Esophagus muscularis mucosa (tissue), 4 donors: ENCODE measurements at places on chromosomes 5 and 9. TPM values are rescaled to one million over a fixed set of nuclear protein-coding genes. Genes with fewer than 3 reads are reported as not detected.

DNA sequence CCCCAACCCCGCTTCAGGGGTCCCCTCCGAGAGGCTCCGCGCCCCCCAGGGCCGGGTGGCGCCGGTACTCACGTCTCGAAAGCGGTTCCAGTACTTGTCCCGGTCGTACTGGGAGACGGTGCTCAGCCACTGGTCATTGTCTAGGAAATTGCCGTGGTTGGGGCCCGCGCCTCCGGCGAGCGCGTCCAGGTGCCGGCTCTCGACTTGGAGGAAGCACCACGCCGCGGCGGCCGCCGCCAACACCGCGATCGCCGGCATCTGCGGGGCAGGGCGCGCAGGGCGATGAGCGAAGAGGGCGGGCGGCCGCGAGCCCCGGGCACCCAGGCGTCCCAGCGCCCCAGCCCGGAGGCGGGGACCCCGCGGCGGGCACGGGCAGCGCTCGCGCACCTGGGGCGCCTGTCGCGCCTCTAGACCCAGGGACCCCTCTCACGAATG is 808 bp downstream of the SPOCK1 start:
- no peaks in the 10 kb centered on the region for H3K36me3 ChIP-seq
- H3K27ac ChIP-seq: no peak overlapping the region
- peaks cover 4% of the 10 kb centered on the region for H3K4me1 ChIP-seq
- peak; percentile 84 for DNase-seq
- peaks cover 13% of the 10 kb centered on the region for H3K27me3 ChIP-seq

DNA sequence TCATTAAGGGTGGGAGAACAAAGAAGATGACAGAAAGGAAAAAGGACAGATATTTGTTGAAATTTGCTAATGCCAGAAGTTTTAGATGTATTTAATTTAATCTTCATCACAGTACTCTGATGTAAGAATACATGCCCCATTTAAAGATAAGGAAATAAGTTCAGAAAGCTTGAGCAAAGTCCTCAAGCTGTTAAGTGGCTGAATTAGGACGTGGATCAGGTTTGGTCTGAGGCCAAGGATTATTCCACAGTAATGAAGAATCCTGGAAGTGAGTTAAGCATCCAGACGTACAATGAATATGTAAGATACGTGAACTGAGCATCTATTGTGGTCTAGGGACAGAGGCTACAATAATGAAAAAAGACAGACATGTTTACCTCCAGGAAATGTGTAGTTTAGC is 671.3 kb downstream of the PRELID2 start:
- no peaks in the 10 kb centered on the region for H3K27me3 ChIP-seq
- no peaks in the 10 kb centered on the region for H3K4me1 ChIP-seq
- no peak for DNase-seq
- no peaks in the 10 kb centered on the region for H3K36me3 ChIP-seq

- peaks cover 4% of the 10 kb centered on the region for H3K4me1 ChIP-seq
- no peak overlapping the region for H3K4me3 ChIP-seq
- no peaks in the 10 kb centered on the region for H3K27me3 ChIP-seq
- H3K27ac ChIP-seq: no peak overlapping the region
Observed at GRCh38 chr5:169440107-169440705, 139.3 kb upstream of the SLIT3 start.

DNA sequence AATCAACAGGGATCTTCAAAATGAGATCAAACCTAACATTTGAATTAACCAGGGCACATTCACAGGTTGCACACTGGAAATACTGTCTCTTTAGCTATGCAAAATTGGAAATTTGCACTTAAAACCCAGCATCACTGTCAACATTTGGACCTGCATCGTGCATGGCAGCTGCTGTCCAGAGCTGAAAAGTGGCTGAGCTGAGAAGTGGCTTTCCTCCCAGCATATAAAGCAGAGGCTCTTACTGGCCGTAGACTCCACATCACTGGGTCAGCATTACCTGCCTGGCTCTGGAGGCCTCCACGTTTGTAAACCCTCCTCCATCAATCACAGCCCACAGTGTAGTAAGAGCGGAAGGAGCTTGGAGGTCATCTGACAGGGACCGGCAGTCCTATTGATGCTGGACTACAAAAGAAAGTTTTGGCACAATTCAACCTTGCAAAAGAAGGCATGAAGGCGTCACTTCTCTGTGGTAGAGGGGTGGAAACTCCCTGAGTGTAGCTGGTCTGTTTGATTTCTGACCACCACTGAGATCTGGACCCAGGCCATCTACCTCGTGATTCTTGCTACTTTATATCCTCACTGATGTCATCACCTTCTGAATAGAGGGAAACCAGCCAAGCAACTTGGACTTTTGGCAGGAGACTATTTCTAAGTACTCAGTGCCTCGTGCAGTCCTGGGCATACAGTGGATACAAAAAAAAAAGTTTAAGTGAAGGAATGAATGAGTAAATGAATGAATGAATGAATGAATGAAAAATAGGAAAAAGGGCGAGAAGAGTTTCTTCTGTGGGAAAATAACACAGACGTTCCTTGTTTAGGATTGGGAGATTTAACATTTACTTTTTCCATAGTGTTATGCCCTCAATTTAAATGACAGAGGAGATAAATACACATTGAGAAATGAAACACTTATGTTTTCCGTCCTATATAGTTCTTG is 14.8 kb downstream of the RASEF start:
- H3K27me3 ChIP-seq: no peaks in the 10 kb centered on the region
- H3K4me3 ChIP-seq: no peak overlapping the region

- H3K4me3 ChIP-seq: no peak overlapping the region
- H3K4me1 ChIP-seq: peaks cover 13% of the 10 kb centered on the region
- H3K27me3 ChIP-seq: no peaks in the 10 kb centered on the region
- H3K36me3 ChIP-seq: peaks cover 6% of the 10 kb centered on the region
- no peak overlapping the region for H3K27ac ChIP-seq
Observed at GRCh38 chr9:126965541-126966428, 51.2 kb downstream of the RALGPS1 start.

GRCh38 chr5:14491015-14491915 is 90.3 kb upstream of the OTULINL start:
- H3K4me1 ChIP-seq: peaks cover 15% of the 10 kb centered on the region
- no peak overlapping the region for H3K27ac ChIP-seq
- DNase-seq: no peak
- H3K27me3 ChIP-seq: no peaks in the 10 kb centered on the region

Gene PCDHGA11
- 5.8 TPM for total RNA-seq
